Aorta (tissue), 5 donors: ENCODE measurements at places on chromosomes 11 and 22.

DNA sequence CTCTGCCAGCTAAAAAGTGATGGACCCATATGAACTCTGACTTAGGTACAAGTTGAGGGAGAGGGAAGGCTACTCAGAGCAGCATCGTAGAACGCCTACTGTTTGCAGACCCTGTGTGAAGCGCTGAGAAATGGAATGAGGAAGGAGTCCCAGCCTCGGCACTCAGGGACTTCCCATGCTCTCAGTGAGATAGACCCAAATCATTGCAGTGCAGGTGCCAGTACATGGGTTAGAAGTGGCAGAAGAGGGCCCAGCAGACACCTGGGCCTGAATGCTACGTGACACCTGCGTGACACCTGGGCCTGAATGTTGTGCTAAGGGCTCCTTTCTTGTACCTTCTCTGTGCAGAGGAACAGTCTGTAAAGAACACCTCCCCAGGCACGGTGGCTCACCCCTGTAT lies 2.6 kb upstream of the PDGFB start:
- no peak for DNase-seq

DNA sequence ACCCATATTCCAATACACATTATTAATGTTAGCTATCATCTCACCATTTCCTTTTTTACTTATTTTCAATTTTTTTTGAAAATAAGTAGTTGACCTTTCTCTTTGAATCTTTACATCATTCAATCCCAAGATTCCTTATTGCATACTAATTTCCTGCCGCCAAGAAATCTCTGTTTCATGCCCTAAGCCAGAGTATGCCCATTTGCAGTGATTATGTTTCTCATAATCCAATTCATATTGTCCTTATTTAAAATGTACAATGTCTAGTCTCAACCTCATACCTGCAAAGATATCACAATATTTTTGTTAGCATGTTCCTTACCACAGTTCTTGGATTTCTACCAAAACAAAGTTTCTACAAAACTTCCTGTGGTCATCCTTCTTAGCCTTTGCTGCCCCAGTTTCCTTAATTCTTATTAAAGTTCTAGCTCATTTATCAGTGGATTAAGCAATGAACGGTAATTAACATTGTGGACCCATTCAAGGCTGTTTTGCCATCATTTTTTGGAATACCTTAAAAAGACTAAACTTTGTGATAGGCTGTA lies 75.3 kb downstream of the CD44 start:
- DNase-seq: no peak

DNA sequence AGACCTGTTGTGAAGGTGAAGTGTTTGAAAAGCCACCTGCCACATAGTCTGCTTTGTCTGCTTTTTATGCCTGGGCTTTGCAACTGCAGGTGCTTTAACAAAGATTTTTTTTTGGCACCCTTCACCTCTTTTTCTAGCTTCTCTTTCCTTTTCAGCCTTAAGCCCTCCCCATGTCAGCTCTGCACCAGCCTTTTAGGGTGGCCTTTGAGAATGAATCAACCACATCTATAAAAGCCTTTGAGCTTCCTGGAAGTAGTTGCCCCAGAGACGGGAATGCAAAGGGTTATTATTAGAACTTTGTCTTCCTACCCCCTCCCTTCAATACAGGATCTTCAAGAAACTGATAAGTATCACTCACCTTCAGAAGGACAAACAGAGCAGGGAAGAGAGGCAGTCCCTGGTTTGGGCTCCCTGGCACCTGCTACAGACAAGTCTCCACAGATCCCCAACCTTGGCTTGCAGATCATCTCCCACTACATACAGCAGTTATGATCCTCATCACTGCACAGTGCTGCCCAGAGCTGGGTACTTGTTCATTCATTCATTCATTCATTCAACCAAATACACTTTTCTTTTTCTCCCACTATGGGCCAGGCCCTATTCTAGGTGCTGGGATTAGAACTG lies 8.0 kb downstream of the PVALB start:
- no peak for DNase-seq

GRCh38 chr11:42996421-42997307 lies 315.1 kb upstream of the API5 start:
- DNase-seq: no peak

DNA sequence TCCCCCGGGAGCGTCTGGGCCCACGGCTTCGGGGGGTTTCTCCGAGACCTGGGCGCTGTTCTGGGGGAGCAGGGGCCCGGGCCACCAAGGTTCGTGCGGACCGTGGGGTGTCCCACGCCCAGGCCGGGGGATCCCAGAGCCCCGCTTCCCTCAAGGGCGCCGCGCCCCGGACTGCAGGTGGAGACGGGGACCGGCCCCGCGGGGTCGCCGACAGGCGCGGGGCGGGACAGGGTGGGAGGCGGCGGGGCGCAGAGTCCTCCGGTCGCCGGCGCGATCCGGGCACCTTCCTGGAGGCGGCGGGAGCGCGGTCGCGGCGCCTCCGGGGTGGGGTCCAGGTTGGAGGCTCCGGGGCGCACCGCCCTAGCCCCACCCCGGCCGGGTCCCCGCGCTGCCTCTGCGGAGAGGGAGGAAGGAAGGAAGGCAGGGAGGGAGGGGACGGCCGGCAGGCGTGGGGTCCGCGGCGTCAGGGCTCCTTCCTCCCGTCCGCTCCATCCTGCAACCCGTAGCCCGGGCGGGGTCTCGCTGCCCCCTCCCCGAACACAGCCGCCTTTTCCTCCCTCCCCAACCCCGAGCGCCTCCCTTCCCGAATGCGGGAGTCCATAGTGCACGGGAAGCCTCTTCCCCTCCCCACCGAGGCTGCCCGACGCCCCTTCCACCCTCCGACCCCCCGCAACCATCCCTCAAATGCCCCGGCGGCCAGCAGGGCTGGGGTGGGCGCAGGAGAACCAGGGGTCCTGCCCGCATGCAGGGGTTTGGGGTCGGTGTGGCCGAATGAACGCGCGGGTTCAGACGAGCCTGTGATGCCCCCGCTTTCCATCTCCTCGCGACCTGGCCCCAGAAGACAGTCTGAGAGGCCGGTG lies 4.3 kb upstream of the ZBED4 start:
- no peak for DNase-seq

DNA sequence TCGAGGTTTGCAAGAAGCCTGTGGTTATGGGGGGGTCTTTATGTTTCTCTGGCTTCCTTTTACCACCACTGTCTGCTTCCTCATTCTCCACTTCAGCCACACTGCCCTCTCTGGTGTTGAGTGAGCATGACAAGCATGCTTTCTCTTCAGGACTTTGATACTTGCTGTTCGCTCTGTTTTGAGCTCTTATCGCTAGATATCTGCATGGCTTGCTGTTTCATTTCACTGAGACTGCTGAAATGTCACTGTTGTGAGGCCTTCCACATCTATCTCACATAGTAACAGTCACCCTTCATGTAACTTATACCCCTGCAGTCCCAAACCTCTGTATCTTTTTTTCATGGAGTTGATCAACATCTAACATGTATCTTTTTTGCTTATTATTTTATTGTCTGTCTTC lies 59.8 kb downstream of the TMEM135 start:
- no peak for DNase-seq

GRCh38 chr11:105696000-105696399 lies 86.1 kb downstream of the GRIA4 start:
- no peak for DNase-seq

DNA sequence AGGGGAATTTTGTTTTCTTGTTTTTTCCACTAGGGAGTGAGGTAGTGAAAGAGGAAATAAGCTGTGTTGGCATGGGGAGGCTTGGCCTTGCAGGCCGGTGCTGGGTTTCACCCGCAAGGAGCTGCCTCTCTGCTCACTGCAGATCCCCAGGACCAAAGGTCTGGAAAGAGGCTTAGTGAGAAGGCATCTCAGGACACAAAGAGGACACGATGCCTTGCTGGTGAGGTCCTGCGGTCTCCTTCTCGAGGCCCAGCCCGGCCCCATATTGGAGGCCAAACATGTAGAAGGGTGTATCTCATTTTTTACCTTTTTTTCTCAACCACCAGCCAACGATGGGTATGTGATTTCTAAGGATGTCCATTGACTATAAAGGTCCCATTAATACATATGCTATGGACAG lies 17.6 kb downstream of the TIMP3 start:
- DNase-seq: no peak

- no peak for DNase-seq
Observed at GRCh38 chr11:126229858-126230540, 18.4 kb downstream of the FAM118B start.

- DNase-seq: no peak
Observed at GRCh38 chr22:24510637-24511625, 15.8 kb downstream of the UPB1 start.

GRCh38 chr11:41872870-41873269 lies 413.4 kb upstream of the LRRC4C start:
- DNase-seq: no peak

- no peak for DNase-seq
Observed at GRCh38 chr22:17639247-17639741, 737 bp downstream of the BCL2L13 start.

DNA sequence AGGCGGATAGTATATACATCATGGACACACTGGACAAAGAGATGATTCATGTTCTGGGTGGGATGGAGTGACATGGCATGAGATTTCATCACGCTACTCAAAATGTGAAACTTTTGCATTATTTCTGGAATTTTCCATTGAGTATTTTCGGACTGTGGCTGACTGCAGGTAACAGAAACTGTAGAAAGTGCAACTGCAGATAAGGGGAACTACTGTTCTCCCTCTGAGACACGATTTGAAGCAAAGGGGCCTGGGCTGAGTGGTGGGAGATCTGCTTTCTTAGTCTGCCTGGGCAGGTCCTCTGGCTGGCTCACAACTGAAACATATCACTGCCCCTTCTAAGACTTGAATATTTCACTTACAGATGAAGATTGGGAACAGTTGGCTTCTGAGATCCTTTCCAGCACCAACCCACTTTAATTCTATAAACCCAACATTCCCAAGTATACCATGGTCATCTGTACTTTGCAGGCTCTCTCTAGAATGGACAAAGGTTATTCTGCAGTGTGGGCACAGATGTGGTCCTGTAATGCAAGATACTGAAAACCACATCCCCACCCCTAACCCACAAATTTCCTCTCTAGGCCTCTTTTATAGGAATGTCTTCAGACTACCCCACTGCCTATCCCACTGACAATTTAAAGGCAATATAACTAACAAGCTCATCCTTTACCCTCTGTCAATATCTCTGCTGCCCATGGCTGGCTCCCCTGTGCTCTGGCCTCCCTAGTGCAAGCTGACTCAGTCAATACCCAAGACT lies 121.1 kb downstream of the KCNC1 start:
- DNase-seq: no peak

DNA sequence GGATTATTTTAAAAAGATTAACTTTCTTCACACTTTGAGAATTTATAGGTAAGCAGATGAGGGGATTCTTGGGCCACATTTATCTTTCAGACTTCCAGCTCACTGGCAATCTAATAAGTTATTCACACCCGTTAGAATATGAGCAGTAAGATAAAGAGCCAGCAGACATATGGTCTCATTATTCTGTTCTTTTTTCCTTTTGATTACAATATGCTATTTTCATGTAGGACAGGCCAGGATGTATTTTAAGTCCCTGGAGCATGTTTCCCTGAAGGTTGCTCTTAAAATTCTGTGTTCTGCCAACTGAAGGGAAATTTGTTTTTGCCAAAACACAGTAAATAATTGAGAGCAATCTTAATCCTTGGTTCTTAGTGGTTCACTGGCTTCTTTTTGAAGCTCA lies 22.2 kb downstream of the PDHX start:
- DNase-seq: no peak

GRCh38 chr11:3684129-3684818 lies 13.1 kb upstream of the CHRNA10 start:
- DNase-seq: no peak

GRCh38 chr11:65417702-65418430 lies 4.7 kb upstream of the NEAT1 start:
- DNase-seq: peak; percentile 87

- no peak for DNase-seq
Observed at GRCh38 chr11:73510877-73511276, 87.0 kb downstream of the FAM168A start.

- DNase-seq: no peak
Observed at GRCh38 chr22:29454276-29454675, 15.9 kb downstream of the RFPL1 start.

DNA sequence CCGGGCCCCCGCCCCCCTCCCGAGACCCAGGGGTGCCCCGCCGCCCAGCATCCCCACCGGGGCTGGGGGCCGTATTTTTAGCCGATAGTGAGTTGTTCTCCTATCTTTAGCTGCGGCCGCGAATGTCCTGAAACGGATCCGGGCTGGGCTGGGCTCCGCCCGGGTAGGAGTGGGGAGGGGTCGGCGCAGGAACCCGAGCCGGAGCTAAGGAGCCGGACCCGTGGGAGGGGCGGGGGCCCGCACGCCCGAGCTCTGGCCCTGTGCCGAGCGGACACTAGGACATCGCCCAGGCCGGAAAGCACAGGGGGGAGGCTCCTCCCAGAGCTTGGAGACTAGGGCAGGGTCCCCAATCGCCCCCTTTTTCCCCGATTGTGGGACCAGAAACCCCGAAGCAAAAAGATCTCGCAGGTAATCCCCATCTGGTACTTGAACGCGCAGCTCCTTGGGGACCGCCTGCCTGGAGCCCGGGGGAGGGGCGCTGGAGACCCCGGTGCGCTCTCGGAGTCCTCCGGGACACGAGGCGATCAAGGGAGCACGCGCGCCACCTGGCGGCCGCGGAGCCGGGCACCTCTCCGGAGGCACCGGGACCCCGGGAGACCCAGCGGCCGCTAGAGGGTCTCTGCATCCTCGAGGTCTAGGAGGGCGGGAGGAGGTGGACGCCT lies 669 bp downstream of the CDC42EP2 start:
- peak; percentile 96 for DNase-seq

- no peak for DNase-seq
Observed at GRCh38 chr11:4672470-4672869, 25.2 kb downstream of the OR51E2 start.
